ENCODE measurements at places on chromosomes 16 and 17.
A peak's percentile ranks its signal among the peaks of the same experiment; 100 is the strongest.

- no peak for DNase-seq
These were observed 84.7 kb downstream of the IRX5 start for GRCh38 chr16:55015181-55015913.

GRCh38 chr16:52193441-52193840, 353.5 kb downstream of the TOX3 start:
- no peak for DNase-seq

DNA sequence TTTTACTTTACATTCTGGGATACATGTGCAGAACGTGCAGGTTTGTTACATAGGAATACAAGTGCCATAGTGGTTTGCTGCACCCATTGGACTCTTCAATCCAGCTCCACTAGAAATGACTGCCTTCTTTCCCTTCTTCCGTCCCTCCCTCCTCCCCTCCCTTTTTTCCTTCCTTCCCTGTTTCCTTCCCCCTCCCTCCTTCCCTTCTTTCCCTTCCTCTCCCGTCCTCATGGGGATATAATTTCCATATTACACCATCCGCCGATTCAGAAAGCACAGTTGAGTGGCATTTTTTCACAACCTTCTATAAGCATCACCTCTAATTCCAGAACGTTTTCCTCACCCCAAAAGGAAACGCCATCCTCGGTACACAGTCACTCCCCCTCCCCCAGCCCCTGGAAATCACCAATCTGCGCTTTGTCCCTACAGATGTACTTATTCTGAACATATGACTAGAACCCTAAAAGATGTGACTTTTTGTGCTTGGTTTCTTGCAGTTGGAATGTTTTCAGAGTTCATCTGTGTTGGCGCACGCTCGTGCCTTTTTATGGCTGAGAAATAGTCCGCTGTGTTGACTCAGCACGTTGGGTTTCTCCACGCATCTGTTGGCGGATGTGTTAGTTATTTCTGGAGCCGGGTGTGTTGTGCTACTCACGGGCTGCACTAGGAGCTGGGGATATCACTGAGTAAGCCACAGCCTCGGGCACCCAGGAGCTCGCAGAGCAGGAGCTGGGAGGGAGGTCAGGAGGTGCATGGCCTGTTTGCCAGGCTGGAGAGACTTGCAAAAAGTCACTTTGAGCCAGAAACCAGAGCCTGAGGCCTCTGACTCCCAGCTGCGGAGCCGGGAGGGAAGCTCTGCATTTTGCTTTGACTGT, 336.4 kb downstream of the SEC14L1 start:
- no peak for DNase-seq

- no peak for DNase-seq
These were observed 188.6 kb downstream of the NTN1 start for GRCh38 chr17:9209781-9210370.

DNA sequence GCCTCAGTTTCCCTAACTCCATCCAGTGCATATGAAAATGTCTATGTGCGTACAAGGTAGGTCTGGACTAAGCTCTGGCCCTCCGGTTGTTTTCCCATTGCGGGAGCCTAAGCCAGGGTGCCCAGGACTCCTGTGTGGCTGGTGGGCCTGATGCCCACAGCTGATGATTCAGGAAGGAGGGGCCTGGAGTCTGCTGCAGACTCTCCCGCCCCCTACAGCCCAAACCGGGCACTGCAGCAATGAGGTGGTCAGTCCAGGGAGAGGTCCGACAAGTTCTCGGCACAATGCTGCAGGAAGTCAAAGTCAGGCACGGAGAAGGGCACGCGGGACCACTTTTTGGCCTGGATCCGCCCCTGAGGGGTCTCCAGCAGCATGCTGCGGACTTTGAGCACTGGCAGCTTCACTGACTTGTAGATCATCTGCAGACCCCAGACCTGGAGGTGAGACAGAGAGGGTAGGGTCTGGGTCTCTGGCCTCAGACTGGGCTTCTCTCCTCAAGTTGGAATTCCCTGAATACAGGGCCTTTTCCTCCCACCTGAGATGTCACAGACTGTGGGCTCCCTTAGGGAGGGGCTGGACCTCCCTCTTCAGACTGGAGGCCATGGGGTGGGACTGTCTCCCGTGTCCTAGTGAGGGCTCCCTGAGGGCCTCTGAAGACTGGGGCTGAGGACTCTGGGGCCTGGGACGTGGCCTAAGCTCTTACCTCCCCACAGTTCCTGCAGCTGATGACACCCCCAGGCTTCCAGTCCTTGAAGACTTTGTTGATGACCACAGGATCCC, 3.4 kb upstream of the ZNF385C start:
- peak; percentile 36 for DNase-seq

DNA sequence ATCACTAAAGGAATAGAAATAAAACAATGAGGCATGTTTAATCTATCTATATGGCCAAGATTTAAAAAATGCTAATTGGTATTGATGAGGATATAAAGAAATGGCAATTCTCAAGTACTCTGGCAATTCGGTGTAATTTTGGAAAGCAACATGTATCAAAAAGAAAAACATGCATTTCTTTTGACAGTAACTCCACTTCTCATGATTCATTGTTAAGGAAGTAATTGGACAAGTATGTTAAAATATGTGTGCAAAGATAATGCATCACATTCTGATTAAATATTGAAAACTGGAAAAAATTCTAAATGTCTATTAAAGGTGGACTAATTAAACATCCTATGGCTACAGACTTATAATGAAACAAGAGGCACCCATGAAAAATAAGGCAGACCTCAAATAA, 81.2 kb downstream of the CREBBP start:
- DNase-seq, result no peak

GRCh38 chr17:17042851-17043460, 699 bp downstream of the MPRIP start:
- peak; percentile 18 for DNase-seq

- DNase-seq, result no peak
These were observed 60.6 kb downstream of the C16orf82 start for GRCh38 chr16:27127308-27127707.

- peak; percentile 17 for DNase-seq
These were observed 48.4 kb downstream of the AKAP1 start for GRCh38 chr17:57133486-57133885.

- no peak for DNase-seq
These were observed 469.6 kb downstream of the SOX9 start for GRCh38 chr17:72590382-72590781.

GRCh38 chr17:66939461-66940114, 24.9 kb upstream of the CACNG4 start:
- no peak for DNase-seq

DNA sequence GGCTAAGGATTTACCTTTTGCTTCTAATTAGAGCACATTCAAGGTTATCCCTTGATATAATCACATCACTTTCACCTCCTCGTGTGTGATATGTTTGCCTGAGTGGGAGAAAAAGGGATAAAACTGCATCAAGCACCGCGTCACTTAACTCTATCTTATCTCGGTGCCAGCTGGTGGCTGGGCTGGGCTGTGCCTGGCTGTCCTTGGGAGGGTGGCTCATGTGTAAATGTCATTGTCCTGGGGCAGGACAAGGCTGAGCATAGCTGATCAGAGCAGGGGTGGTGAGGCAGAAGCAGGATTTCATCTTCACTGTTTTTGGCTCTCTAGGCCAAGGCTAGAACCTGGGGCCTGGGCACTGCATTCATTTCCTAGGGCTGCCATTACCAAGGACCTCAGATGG, 105.3 kb downstream of the RAP1GAP2 start:
- no peak for DNase-seq

DNA sequence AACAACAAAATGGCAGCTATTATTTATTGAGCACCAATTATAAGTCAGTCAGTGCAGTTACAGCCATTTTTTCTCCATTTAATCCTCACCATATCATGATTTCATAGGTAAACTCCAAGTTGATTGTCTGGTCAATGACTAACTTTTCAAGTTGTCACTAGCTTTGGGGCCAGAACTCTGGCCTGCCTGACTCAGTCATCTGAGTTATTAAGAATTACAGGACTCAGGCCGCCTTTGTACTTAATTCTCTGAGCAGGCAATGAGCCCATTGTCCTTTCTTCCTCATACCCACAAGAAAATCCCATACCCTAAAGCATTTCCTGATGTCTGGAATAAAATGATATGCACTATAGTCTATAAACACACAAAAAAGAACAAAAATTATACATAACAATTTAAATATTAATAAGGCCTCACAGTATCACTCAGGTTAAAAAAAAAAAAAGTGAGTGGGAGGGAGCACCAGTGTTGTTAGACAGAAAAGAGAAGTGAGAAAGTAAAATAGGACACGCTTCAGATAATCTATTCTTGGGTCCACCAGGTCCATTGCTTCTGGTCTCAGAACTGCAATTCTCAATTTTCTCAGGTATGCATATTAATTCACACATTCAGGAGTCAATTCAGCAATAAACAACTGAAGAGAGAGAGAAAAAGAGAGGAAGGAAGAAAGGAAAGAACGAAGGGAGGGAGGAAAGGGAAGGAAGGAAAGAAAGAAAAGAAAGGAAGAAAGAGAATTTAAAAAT, 70.2 kb downstream of the SPAG9 start:
- no peak for DNase-seq

DNA sequence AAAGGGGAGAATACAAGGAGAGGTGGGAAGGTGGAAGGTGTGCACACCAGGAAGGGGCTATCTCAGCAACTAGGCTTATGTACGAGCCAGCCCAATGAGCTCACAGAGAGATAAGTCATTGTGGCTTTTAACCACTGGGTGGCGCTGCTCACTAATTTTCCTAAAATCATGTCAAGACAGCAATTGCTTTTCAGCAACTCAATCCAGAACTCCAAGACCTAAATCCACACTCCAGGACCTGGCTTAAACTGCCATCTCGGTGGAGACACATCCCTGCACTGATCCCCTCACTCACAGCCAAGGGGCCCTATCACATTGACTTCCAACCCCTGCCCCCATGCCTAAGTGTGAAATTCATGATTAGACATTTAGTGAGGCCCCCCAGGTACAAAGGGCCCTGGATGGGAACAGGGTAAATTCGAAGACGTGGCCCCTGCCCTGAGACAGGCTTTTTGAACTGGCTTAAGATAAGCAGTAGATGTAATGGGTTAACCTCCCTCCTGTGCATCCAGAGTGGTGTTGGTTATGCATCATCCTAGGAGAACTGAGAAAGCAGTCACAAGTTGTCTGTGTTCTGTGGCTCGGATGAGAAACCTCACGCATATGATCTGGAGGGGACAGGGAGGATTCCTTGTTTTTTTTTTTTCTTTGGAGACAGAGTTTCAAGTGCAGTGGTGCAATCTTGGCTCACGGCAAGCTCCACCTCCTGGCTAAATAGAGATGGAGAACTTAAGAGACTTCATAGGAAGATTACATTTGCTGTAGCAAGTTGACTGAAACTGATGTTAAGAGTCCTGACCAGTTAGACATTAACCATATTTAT, 11.5 kb downstream of the CCL16 start:
- peak; percentile 54 for DNase-seq

GRCh38 chr17:64135000-64135399, 5.1 kb upstream of the ERN1 start:
- DNase-seq, result no peak

DNA sequence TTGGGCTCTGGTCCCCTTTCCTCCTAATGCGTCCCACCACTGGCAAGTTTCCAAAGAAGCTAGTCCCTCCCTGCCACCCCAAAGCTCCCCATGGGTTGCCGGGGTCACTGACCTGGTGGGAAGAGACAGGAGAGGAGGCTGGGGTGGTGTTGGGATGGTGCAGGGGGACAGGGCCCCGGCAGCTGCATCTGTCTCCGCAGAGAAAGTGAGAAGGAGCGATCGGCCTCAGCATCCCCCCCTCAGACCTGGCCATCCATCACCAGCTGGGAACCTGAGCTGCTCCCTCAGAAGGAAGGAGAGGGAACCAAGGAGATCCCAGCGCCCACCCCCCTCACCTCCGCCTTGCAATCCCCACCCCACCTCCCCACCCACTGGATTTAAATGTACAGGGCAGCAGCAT, 3.3 kb downstream of the ETV4 start:
- DNase-seq, result no peak

DNA sequence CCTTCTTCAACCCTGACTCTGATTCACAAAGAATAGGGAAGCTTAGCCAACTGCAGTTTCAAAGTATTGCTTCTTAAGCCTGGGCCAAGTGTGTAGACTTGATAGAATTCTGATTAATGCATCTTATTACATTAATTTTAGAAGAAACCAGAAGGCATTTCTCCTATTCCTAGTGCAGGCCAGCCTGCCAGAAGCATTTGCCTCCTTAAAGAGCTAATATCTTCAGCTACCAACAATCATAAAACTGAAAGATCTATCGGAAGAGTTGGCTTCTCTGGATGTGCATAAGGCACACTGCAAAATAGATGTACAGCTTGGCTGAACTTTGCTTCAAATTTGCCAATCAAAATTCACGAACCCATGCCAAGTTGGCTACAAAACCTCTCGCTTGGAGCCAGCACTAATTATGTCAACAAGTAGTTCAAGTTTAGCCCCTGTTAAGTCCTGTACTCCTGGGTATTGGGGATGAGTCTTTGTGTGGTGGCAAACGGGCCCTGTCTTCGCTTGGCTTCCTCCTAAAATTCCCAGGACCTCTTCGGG, 717.8 kb downstream of the WWOX start:
- DNase-seq, result no peak

GRCh38 chr17:43931062-43931571, 11.2 kb downstream of the PPY start:
- no peak for DNase-seq

- DNase-seq, result no peak
These were observed 27.2 kb upstream of the BRD7 start for GRCh38 chr16:50395763-50396710.

DNA sequence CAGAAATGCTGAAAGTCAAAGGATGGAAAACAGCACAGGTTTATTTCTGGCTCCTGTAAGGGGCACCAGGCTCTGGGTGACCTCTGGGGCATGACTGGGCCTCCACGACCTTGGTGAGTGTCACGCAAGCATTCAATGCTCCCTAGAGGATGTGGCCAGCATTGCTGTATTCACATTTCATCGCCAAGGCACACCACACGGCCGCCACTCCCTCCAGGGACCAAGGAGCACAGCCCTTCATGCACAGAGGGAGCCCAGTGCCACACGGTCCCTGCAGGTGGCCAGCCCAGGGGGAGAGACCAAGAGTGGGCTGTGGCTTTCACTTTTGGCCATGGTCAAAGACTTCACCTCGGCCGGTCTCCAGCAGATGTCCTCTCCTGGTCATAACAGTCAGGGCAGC, 137.4 kb upstream of the TNRC6C start:
- peak; percentile 17 for DNase-seq

GRCh38 chr16:80894091-80894490, 89.7 kb upstream of the CDYL2 start:
- DNase-seq, result no peak

DNA sequence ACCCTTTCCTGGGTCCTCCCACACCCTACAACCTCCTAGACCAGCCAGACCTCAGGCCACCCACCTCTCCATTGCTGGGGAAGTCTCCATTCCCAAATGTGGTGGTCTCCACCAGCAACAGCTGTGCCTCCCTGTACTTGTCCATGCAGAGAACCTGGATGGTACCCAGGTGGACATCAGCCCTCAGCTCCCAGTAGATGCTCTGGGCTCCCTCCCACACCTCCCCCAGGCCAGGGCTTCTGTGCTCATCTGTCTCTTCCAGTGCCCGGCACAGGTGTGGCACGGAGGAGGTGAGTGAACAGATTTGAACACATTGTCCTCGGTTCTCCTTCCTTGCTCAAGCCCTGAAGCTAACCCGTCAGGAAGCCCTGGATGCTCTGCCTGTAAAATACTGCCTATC, 34.6 kb downstream of the LGALS9 start:
- DNase-seq, result no peak

GRCh38 chr16:69938981-69939820, 11.9 kb upstream of the CLEC18A start:
- DNase-seq, result no peak

GRCh38 chr16:29824589-29825144, 4.4 kb downstream of the MVP start:
- no peak for DNase-seq
